T47D (cell line): ENCODE measurements at places on chromosomes 11 and 22.

GRCh38 chr22:22770280-22770871, 117.2 kb upstream of the IGLL5 start:
- peak; percentile 59 for DNase-seq

GRCh38 chr22:35456757-35457156, 56.8 kb downstream of the MCM5 start:
- DNase-seq, result no peak

- DNase-seq, result no peak
Observed at GRCh38 chr22:46293577-46294260, 3.0 kb upstream of the GTSE1 start.

DNA sequence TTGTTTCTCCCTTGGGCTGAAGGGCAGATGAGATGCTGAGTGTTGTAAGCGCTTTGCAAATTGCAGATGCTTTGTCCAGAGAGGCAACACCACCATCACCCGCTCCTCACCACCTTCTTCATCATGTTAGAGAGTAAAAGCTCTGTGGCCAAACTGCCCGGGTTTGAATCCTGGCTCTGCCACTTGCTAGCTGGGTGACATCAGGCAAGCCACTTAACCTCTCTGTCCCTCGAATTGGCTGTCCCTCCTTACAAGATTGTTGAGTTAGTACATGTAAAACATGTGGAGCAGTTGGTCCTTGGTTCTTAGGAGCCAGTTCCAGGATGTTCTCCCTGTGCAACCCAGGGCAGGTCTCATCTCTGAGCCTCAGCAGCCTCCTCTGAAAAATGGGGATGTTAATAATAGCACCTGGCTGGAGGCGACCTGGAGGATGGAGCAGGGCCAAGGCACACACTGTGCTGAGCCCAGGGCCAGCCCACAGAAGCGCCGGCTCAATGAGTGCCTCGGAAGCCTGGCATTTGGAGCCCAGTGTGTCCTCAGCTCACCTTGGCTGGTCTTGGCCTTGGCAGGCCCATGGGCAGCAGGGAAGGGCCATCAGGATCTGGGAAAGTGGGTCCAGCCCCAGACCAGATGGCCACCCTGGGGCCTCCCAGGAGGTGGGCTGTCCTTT, 10.5 kb downstream of the C11orf86 start:
- peak; percentile 74 for DNase-seq

DNA sequence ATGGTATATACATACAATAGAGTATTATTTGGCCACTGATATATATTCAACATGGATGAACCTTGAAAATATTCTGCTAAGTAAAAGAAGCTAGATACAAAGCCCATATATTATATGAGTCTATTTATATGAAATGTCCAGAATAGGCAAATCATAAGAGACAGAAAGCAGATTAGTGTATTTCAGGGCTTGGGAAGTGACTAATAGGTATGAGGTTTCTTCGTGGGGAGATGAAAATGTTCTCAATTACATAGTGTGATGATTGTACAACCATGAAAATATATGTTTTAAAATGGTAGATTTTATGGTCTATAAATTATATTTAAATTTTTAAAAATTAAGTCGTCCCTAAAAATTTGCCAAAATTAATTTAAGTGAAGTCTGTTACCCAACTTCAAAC, 92.2 kb downstream of the STK33 start:
- DNase-seq, result no peak

GRCh38 chr11:13261591-13262061, 16.0 kb upstream of the BMAL1 start:
- no peak for DNase-seq

DNA sequence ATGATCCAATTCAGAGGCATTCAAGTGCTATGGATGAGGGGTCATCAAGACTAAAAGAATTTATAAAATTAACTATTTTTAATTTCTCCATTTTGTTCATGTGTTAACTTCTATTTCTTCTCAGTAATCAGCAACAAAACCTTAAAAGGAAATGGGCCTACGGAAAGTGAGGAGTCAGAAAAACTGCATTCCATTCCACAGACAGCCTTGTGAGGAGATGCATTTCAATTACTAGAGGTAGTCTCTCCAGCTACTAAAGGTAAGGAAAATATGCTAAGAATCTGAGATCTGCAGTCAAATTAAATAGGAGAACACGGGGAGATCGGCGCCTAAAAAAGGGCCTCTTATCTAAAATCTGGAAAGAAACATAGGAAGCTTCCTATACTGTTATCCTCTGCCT, 661.7 kb downstream of the DLG2 start:
- DNase-seq, result no peak

GRCh38 chr11:45725121-45725520, 59.7 kb upstream of the CHST1 start:
- no peak for DNase-seq

- peak; percentile 72 for DNase-seq
Observed at GRCh38 chr11:118998822-118999221, 884 bp downstream of the CENATAC start.

DNA sequence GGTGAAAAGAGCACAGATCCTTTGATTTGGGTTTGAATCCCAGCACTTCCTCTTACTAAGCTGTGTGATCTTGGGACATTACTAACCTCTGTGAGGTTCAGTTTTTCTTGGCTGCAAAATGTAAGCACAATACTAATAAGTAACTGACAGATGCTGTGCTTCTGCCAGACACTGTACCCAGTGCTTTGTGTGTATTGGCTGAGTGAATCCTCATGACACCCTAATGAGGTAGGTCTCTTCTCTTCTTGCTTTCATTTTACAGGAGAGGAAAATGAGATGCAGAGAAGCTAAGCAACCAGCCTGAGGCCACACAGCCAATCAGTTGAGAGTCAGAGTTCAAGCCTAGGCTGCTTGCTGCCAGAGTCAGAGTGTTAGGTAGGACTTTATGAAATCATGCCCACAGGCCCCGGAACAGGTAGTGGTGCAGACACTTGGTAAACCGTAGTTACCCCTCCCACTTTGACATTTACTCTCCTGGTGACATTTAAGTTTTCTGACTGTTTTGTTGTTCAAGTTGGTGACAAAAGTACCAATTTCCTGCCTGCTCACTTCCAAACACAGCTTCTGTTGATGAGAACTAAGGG, 21.2 kb downstream of the PTPRJ start:
- DNase-seq, result no peak

DNA sequence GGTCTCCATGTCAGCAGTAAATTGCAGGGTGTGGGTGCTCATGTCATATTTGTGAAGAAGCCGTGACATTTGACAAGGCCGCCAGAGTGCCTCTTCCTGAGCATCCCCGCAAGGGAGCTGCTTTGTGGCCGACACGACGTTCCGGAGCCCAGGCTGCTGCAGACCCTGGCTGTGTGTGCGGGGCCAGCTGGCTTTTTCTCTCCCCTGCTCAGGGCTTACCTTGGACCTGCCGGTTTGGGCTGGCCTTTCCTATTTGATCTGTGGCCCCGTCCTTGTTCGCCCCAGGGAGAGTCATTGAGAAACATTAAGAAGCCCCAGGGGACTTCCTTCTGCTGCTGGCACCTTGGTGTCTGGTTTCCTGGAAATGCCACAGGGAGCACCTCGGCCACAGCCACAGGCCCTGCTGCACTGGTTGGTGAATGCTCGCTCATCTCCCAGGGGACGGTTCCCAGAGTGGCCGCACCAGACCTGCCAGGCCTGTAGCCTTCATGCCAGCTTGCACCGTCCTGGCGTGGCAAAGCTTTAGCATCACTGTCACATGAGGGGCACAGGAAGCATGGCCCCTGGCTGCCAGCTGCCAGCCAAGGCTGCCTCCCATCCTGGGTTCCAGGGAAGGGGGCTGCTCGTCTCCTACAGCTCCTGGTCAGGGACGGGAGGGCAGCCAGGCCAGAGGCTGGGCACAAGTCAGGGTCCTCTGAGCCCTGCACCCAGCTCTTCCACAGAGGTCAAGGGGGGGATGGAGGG, 5.4 kb downstream of the GRK2 start:
- DNase-seq, result peak; percentile 72
